ENCODE measurements at places on chromosomes 2 and 18. TPM values are rescaled to one million over a fixed set of nuclear protein-coding genes. Genes with fewer than 3 reads are reported as not detected.

- H3K4me3 ChIP-seq: no peak overlapping the region
- H3K27me3 ChIP-seq: no peaks in the 10 kb centered on the region
- no peaks in the 10 kb centered on the region for H3K4me1 ChIP-seq
- no peaks in the 10 kb centered on the region for H3K36me3 ChIP-seq
Measured at GRCh38 chr2:81542119-81542518, 1237.6 kb upstream of the LRRTM1 start.

DNA sequence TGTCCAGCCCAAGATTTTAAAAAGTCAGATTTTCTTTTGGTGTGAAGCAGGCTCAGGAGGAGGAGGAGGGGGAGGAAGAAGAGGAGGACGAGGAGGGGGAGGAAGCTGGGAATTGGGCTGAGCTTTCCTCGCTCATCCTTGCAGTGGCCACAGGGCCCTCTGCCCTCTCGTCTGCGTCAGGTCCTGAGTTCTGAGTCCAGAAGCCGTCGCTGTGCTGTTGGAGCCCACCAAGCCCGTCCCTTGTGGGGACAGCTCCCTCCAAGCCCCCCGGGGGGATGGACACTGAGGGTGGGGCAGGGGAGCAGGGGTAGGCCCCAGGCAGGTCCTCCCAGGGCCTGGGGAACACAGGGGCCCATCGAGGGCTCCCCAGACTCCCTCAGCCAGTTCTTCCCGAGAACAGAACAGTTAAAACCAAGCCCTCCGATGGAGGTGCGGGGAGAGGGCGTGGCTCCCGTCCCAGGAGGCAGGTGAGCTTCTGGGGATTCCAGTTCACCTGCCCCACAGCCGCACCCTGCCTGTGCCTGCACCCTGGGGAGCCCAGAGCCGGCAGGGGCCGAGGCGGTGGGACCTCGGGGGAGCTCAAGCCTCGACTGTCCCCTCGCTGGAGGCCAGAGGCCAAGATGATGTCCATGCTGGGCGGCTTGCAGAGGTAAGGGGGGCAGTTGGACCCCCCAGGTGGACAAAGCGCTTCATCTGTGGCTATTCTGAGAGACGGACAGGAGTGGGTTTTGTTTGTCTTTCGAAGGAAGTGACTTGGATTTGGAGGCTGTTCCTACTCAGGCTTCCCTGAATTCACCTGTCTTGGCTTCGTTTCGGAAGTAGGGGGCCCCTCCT, at the start of gene GAL3ST2:
Gene GAL3ST2, plus strand, starts transcription at position 487 of the 834 bp plus-strand sequence. Its CDS starts 134 bp downstream, at position 621.
- no peak within 1 kb of the TSS for H3K4me3 ChIP-seq
- DNase-seq: no peak
- no peaks in the 10 kb centered on the region for H3K36me3 ChIP-seq
- H3K4me1 ChIP-seq: peaks cover 18% of the 10 kb centered on the region

- H3K27ac ChIP-seq: no peak overlapping the region
- no peak overlapping the region for H3K4me3 ChIP-seq
- no peaks in the 10 kb centered on the region for H3K27me3 ChIP-seq
- no peak for DNase-seq
- H3K36me3 ChIP-seq: no peaks in the 10 kb centered on the region
- no peaks in the 10 kb centered on the region for H3K4me1 ChIP-seq
Measured at GRCh38 chr2:40680547-40680946, 228.7 kb upstream of the SLC8A1 start.

- H3K4me3 ChIP-seq: no peak overlapping the region
- H3K36me3 ChIP-seq: no peaks in the 10 kb centered on the region
- no peak for DNase-seq
- H3K27me3 ChIP-seq: no peaks in the 10 kb centered on the region
Measured at GRCh38 chr18:59272221-59272888, 899 bp downstream of the RAX start.

DNA sequence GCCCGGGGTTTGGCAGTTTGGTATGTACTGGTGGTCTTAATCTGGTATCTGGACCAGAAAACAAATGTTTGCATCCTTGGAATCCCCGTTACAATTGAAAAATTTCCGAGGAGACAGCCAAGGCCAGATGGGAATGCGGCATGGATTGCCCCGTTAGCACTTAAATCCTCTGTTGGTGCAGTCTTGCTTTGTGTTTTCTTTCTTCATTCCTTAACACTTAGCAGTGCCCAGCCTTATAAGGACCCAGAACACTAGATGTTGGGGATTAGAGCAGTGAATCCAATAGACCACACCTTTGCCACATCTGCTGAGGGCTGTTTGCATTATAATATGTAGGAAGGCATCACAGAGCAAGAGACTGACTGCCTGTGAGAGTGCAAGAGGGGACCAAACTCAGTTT, 12.8 kb upstream of the ZNF532 start:
- no peaks in the 10 kb centered on the region for H3K27me3 ChIP-seq
- no peak overlapping the region for H3K4me3 ChIP-seq
- no peak overlapping the region for H3K27ac ChIP-seq
- no peaks in the 10 kb centered on the region for H3K36me3 ChIP-seq

DNA sequence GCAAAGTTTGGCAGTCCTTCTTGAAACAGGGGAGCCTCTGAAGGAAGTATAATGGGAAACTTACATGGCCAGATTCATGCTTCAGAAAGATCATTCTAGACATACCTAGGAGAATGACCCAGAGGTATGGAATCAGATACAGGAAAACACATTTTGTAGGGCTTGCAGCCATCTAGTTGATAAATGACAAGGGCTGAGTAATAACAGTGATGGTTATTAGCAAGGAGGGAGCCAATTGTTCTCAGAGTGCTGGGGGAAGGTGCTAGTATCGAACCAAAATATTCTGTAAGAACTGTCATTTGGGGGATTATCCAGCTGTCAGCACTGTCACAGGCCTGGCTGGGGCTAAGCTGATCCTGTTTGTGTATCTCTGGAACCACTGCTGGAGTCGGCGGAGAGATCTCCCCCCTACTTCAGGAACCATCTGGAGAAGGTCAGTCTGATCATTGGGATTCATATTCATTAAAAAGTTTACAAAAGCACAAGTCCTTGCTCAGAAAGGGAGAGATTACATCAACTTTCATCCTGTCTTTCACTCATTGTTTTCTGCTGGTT, 113.8 kb upstream of the THSD7B start:
- no peak overlapping the region for H3K27ac ChIP-seq
- peaks cover 8% of the 10 kb centered on the region for H3K27me3 ChIP-seq
- no peaks in the 10 kb centered on the region for H3K4me1 ChIP-seq
- no peaks in the 10 kb centered on the region for H3K36me3 ChIP-seq
- H3K4me3 ChIP-seq: no peak overlapping the region

DNA sequence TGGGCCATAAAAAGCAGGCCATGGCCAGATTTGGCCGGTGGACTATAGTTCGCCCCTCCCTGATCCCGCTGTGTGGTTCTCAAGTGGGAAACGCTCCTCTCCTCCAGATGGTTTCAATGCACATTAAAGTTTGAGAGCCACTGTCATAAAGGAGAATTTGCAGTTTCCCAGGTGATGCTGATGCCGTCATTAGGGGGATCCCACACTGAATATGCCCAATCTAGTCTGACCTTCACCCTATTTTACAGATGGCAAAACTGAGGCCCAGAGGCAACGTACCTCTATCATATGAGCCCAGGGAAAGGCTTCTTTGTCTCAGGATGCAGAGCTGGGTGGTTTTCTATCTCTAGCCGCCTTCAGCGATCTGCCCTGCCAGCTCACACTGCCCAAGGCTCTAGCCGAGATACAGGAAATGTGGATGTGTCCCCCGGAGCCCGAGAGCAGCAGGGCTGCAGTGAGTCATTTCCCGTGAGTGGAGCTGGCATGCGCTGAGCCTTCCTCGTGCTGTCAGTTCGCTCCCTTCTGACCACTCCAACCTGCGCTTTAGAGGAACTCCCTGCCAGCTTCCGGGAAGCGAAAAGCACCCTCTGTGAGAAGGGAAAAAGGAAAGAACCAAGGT, 116.2 kb downstream of the SMAD7 start:
- peak overlapping the region; percentile 78 for H3K27ac ChIP-seq
- DNase-seq: peak; percentile 96
- peaks cover 71% of the 10 kb centered on the region for H3K4me1 ChIP-seq
- H3K27me3 ChIP-seq: no peaks in the 10 kb centered on the region
- peak overlapping the region; percentile 40 for H3K4me3 ChIP-seq

GRCh38 chr2:75799859-75800258, 89.1 kb upstream of the GCFC2 start:
- no peaks in the 10 kb centered on the region for H3K36me3 ChIP-seq
- no peak for DNase-seq
- no peak overlapping the region for H3K27ac ChIP-seq
- H3K4me3 ChIP-seq: no peak overlapping the region
- no peaks in the 10 kb centered on the region for H3K4me1 ChIP-seq

GRCh38 chr2:158773121-158773520, 22.0 kb upstream of the DAPL1 start:
- no peak for DNase-seq
- no peaks in the 10 kb centered on the region for H3K27me3 ChIP-seq
- no peak overlapping the region for H3K4me3 ChIP-seq
- H3K27ac ChIP-seq: no peak overlapping the region
- no peaks in the 10 kb centered on the region for H3K36me3 ChIP-seq

- H3K4me1 ChIP-seq: peaks cover 57% of the 10 kb centered on the region
- no peaks in the 10 kb centered on the region for H3K36me3 ChIP-seq
- H3K27me3 ChIP-seq: peaks cover 12% of the 10 kb centered on the region
Measured at GRCh38 chr2:1727796-1728474, 16.4 kb downstream of the PXDN start.

GRCh38 chr18:27636576-27637085, 451.5 kb upstream of the CHST9 start:
- no peak for DNase-seq
- no peaks in the 10 kb centered on the region for H3K4me1 ChIP-seq
- no peak overlapping the region for H3K4me3 ChIP-seq
- H3K27ac ChIP-seq: no peak overlapping the region
- no peaks in the 10 kb centered on the region for H3K36me3 ChIP-seq
- no peaks in the 10 kb centered on the region for H3K27me3 ChIP-seq

DNA sequence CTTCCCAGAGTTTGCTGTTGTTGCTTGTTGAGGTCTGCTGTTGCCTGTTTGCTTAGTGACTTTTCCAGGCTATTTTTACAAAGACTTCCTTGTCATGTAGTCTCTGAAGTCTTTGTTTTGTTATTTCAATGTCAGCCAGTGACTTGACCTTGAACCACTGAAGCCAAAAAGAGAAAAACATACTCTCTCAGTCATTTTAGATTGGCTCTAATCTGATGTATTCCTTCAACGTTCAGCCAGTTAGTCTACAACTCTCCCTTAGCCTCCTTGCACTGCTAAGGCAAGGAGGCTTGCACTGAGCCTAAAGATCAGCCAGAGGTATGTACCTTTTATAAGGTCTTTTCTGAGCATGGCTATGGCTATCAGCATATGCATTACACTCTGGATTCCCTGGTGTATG, 27.9 kb downstream of the KIAA1328 start:
- no peak for DNase-seq
- no peaks in the 10 kb centered on the region for H3K4me1 ChIP-seq
- H3K27ac ChIP-seq: no peak overlapping the region
- no peaks in the 10 kb centered on the region for H3K27me3 ChIP-seq

- peaks cover 20% of the 10 kb centered on the region for H3K36me3 ChIP-seq
- DNase-seq: no peak
- no peak overlapping the region for H3K27ac ChIP-seq
- no peaks in the 10 kb centered on the region for H3K4me1 ChIP-seq
- H3K27me3 ChIP-seq: no peaks in the 10 kb centered on the region
- H3K4me3 ChIP-seq: no peak overlapping the region
Measured at GRCh38 chr2:45567974-45568789, 42.9 kb downstream of the SRBD1 start.

DNA sequence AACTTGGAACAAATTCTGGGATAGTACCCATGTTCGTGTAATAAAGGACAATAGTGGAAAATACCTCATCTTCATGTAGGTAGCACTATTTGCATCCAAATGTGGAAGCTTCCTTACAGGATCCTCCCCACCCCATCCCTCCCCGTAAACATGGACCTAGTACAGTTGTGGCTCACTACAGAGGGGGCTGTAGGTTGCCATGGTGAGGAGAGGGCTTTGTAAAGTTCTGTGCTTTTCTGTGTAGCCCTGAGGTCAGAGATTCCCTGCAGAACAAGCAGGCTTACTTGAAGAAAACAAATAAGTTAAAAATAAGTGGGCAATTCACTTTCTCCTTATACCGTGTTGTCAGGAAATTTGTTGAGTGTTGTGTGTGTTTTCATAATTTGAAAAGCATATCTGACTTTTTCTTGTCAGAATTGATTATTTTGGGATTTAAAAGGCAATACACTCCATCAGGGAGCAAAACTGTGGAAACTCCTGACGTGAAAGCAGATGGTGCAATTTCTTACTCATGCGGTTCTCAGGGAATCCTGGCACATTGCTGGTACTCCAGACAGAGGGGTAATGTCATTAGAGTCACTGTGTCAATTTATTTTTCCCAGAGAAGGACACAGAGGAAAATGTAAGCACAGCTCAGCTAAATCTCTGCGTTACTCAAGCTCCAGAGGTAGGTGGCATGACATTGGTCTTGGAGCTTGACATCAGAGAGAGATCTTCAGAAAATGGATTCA, 174.2 kb upstream of the LHCGR start:
- no peak overlapping the region for H3K27ac ChIP-seq
- no peaks in the 10 kb centered on the region for H3K4me1 ChIP-seq
- no peaks in the 10 kb centered on the region for H3K36me3 ChIP-seq
- H3K4me3 ChIP-seq: no peak overlapping the region
- peaks cover 6% of the 10 kb centered on the region for H3K27me3 ChIP-seq

DNA sequence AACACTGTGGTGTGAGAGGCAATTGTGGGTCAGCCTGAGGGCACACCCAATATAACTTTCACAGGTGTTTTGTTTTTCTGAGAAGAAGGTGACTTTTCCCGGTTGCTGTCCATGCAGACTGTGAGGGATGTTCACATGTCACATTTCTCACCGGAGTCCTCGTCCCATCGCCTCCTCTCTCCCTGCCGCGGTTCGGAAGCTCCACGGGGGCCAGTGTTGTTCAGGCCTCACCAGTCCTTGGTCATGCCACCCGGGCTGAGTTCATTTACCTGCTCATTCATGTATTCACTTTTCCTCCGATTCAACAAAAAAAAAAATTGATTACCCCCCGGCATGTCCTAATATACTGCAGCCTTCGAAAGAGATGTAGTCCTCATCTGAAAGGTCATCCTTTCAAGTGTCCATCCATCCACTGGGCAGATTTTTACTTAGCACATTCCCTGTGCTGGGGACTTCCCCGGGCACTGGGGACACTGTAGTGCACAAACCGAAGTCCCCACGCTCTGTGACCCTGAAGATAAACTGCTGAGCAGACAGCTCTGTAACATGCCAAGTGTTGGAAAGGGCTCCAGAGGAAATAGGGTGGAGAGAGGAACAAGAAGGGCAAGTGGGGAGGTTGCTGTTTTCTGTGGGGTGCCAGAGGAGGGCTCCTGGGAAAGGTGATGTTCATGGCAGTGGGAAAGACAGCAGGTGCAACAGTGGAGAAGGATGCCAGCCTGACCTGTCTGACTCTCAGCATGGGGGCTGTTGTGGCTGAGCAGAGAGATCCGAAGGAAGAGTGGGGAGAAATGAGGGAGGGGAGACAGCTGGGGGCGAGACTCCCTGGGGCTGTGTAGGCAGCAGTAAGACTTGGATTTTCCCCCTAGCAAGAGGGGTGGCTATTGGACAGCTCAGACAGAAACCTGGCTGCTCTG, 22.4 kb downstream of the LRRFIP1 start:
- peaks cover 19% of the 10 kb centered on the region for H3K4me1 ChIP-seq
- no peak overlapping the region for H3K27ac ChIP-seq
- no peak overlapping the region for H3K4me3 ChIP-seq
- no peaks in the 10 kb centered on the region for H3K36me3 ChIP-seq
- DNase-seq: no peak

Gene PRKAG3
- total RNA-seq: not detected

Gene SALL3
- not detected for total RNA-seq

Gene ALPG
- total RNA-seq: 1.2 TPM

Gene LRP1B
- total RNA-seq: 1.7 TPM

Gene SLC19A3
- total RNA-seq: 4.5 TPM

Gene AKAIN1
- total RNA-seq: not detected

Gene MC5R
- not detected for total RNA-seq

Gene HIBCH
- total RNA-seq: 14.7 TPM

Gene CFAP221
- total RNA-seq: not detected

Gene CABYR
- 32.4 TPM for total RNA-seq

Data from PC-9 (cell line).